ENCODE measurements at places on chromosomes 1 and 21.
A peak's percentile ranks its signal among the peaks of the same experiment; 100 is the strongest.

DNA sequence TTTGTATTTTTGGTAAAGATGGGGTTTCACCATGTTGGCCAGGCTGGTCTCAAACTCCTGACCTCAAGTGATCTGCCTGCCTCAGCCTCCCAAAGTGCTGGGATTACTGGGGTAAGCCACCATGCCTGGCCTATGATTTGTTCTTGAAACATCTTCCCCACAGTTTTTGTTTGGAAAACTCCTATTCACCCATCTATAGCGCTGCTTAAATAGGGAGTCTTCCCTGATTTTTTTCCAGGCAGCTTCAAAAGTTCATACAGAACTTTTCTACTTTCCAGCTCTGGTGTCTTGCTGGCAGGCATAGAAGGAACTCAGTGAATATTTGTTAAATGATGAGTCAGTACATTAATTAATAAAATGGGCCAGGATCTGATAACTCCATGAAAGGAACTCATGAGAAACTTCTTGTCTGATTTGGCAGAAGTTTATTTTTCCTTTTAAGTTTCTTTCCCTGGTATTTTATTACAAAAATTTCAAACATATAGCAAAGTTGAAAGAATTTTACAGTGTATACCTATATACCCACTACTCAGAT, 33.0 kb upstream of the TTC22 start:
- no peak for DNase-seq

DNA sequence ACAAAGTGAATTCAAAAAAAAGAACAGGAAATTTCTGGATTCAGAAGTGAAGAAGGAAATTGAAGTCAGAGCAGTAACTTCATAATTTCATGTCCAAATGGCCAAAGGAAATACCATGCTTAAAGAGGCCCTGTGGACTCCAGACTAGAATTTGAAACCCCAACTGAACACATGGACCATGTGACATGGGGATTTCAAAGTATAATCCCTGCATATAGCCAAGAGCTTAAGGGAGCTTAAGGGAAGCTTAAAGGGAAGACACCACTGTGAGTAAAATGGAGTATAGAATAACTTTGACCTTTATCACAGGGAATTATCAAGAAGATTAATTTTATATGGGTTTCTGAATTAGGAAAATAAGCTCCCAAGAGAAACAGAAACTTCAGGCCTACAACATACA, 241.8 kb upstream of the POGK start:
- no peak for DNase-seq

DNA sequence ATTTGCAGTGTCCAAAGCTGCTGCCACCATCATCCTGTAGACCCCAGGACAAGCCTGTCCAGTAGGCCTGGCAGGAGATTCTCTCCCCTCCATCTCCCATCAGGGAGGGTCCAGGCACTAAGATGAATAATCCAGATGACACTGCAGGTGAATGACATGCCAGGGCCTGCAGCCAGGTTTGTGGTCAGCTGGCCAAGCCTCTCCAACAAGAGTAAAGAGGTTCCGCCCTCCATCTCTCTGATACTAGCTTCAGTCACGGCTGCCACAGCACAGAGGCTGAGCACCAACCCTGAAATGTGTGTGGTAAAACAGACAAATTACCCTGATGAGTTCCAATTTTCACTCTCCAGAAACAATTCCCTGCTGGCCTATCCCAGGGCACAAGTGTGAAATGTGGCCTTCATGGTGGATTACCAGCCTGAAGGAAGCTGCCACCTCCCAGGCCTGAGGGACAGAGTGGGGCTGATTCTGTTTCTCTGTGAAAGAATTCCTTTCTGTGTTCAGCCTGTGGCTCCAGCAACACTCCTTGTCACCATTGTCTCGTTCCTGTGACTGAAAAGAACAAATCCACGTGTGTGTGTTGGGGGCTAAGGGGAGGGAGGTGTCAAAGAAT, 19.9 kb upstream of the LHX4 start:
- no peak for DNase-seq

GRCh38 chr1:209008586-209008985, 574.9 kb upstream of the CAMK1G start:
- no peak for DNase-seq

- DNase-seq = no peak
Observed at GRCh38 chr1:201665036-201665435, 126.1 kb downstream of the NAV1 start.

DNA sequence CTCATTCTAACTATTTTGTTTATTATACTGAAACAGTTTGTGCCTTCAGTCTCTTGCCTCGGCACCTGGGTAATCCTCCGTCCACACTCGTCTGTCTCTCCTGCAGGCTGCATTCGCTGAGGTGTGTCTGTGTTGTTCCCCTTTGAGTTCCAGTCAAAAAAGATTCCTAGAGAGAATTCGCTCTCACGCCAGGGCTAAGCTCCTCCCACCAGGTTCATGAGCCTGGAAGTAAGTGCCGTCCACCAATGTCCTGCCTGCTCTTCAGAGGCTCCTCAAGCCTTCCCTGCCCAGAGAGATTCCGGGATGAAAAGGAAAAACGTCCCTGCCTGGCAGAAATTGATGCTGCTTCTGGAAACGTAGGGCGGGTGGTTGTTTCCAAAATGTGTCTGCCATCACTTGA, 12.9 kb downstream of the KIAA2013 start:
- DNase-seq = no peak

- no peak for DNase-seq
Observed at GRCh38 chr1:185971688-185972087, 237.5 kb downstream of the HMCN1 start.

- DNase-seq = no peak
Observed at GRCh38 chr21:38293113-38293512, 36.3 kb downstream of the KCNJ15 start.

DNA sequence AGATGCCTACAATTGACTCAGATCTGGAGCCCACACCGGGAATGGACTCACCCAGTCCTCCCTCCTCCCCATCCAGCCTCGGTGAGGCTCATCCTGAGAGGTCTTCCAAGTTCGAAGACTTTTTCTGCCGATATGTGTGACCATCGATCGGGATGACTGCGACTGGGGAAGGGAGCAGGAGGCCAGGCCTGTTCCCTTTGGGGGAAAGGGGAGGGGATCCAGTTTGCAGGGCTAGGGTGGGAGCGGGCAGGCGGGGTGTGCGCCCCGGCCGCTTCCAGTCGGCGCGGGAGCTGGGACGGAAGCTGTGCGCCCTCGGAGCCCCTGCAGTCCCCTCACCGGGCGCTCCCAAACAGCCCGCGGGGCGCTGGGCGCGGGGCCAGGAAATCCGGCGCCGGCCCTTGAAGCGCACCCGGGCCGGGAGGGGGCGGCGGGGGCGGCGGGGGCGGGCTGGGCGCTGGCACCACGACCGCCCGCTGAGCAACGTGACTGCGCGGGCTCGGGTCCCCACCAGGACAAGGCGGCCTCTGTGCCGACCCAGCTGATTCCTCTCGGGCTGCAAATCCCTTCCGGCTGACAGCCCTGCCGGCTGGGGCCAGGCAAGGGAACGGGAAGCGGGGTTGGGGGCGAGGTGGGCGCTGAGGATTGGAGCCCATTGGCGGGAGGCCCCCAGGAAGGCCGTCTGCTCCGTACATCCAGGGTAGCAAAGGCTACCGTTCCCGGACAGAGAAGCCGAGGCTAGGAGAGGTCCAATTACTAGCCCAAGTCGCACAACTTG, 103.9 kb downstream of the EBNA1BP2 start:
- peak; percentile 22 for DNase-seq

GRCh38 chr1:100502052-100502792, 35.7 kb upstream of the GPR88 start:
- DNase-seq = no peak

- DNase-seq = no peak
Observed at GRCh38 chr1:36305915-36306209, 306 bp upstream of the SH3D21 start.

GRCh38 chr21:38813143-38813542, 7.4 kb downstream of the ETS2 start:
- DNase-seq = no peak

DNA sequence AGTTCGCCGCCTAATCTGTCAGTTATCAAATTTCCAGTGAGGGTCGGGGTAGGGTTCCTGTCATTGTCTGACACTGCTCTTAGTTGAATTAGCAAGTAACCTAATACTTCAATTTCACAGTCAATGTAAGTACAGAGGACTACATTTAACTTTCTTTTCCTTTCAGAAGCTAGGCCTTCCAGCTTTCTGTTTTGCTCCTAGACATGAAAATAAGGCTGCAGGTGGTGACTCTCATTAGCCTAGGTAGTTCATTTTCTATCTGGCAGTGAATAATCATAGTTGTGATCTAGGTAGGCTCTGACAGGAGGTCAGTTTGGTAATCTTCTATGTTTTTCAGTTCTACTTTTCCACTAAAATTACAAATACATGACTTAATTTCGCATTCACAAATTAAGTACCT, 783.1 kb downstream of the MRPL39 start:
- no peak for DNase-seq

- no peak for DNase-seq
Observed at GRCh38 chr1:43306688-43307457, 6.1 kb downstream of the TIE1 start.

DNA sequence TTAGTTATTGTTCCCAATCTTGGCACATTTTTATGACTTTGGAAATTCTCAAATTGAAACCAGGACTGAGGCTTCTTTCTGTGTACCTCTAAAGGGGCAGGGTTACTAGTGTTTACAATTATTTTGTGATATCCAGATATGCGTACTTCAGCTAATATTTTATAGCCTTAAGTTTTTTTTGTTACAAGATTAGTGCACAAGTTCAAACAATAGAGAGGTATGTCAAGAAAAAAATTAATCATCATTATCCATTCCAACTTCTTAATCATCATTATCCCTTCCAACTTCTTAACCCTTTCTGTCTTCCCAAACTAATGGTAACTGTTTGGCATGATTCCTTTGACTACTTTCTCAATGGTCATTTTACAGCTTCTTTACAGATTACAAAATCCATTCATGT, 272.9 kb upstream of the C1orf105 start:
- DNase-seq = no peak

GRCh38 chr1:15508700-15509487, 15.1 kb downstream of the CASP9 start:
- no peak for DNase-seq

DNA sequence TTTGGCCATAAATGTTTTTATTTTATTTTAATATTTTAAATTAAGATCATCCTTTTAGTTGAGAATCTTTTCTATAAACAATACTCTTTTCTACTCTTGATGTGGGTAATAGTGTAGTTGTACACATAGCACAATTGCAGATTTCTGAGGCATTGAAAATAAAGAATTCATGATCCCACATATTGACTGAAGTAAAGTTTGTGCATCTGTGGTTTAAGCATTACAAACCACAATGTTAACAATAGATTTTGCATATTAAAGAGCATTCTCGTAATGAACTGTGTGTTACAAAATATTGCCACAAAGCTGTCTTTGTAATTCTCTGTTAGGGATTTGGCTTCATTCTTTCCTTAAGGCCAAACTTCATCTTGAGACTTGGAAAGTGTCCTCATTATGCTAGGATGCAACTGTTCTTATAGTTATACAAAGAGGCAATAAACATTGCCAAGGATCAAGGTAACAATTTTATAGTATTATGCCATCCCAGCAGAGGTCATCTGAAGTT, 256.8 kb downstream of the OLFM3 start:
- no peak for DNase-seq

- no peak for DNase-seq
Observed at GRCh38 chr21:25273959-25274358, 333.3 kb downstream of the MRPL39 start.

DNA sequence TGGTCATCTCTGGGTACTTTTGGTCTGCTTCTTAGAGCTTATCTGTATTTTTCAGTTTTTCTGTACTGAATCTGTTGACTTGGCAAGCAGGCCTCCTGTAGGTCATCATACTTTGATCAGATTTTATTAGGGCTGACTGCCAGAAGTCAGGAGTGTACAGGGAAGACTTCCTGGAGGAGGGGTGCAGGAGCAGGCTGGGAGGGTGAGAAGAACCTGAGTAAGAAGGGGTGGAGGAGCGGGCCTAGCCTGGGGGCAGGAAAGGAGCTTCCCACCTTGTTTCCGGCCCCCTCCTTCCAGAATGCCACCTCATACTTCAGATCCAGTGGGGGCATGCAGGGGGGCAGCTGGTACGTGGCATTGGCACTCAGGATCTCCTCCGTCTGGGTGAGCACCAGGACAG, 18.3 kb upstream of the IL22RA1 start:
- no peak for DNase-seq

- DNase-seq = no peak
Observed at GRCh38 chr1:59687081-59687480, 127.7 kb upstream of the HOOK1 start.

- DNase-seq = no peak
Observed at GRCh38 chr1:100780814-100781213, 61.3 kb downstream of the VCAM1 start.

DNA sequence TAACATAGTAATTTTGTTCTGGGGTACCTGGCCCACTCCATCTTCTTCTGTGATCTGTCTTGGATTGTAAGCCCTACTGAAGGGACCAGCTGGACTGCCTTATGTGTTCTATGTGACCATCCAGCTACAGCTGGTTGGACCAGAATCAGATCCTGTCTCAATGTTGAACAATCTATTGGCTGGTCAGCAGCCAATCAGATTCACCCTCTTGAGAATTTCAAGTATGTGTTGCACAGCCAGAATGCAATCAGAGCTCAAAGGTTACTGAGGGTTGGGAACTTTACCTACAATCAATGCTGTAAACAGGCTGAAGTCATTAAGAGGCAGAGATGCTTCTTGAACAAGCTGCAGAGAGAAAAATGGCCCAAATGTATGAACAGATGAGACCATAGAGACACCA, 61.9 kb downstream of the KCNC4 start:
- DNase-seq = no peak

DNA sequence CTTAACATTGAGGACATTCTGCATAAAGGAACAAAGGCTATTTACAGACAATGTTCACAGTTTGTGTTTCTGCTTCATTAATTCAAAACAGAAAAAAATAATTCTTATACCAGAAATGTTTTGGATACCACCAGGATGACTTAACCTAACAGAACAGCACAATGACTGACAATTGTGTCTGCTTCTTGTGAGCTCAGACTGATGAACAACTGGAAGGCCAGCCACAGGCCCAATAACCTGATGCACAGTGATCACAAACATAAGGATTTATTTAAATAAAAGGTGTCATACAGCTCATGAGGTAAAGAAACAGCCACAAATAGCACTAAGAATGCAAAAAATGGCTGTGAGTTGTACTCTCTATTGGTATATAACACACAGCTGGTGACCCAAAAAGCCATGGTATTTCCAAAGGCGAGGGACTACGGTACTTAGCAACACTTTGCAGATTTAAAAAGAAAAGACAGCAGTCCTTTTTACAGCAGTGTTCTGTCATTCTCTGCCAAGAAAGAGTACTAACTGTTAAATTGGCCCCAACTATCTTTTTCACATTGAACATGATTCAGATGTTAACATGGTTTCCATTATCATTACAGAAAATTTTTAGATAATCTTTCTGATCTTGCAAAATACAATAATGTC, 32.1 kb upstream of the DDAH1 start:
- no peak for DNase-seq
